MV-4-11 (cell line): ENCODE measurements at places on chromosomes 13 and 19.
A peak's percentile ranks its signal among the peaks of the same experiment; 100 is the strongest.

DNA sequence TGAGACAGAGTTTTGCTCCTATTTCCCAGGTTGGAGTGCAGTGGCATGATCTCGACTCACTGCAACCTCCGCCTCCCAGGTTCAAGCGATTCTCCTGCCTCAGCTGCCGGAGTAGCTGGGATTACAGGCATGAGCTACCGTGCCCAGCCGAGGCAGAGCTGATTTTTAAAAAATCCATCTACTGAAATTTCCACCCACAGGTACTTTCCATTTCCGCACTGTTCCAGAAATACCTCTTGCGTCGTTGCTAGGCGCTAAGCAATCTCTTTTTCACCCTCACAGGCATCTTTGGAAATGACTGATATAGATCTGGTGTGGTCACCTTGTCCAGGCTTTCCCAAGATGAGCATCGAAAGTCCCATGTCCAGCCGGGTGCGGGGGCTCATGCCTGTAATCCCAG lies 9.4 kb downstream of the TMEM38A start:
- no peak for DNase-seq

DNA sequence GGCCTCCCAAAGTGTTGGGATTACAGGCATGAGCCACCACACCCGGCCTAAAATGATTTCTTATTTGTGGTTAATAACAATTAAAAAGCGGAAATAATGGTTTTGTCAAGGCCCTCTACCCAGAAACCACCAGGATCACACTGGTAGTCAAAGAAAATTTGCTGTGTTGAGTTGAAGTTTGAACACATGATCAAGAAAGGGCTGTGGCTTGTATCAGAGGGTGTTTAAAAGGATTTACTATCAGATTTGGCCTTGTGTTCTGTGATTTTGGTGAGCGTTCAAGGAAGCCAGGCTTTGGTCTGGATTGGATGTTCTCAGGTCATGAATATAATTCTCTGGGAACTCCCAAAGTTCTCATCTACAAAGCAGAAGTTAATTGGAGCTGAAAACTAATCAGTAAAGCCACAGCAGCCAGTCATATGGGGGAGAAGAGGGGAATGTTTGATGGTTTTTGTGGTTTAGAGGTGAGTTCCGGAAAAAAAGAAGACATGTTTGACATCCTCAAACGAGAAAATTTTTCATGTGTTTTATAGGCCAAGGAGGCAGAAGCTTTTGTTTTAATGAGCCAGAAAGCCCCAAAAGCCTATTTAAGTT lies 10.6 kb upstream of the ZNF556 start:
- DNase-seq: no peak

GRCh38 chr19:45070861-45071544 lies 5.3 kb downstream of the ZNF296 start:
- DNase-seq: no peak

GRCh38 chr13:98598043-98598442 lies 21.1 kb upstream of the STK24 start:
- DNase-seq: no peak

- DNase-seq: no peak
These were observed 214.1 kb downstream of the COL4A1 start for GRCh38 chr13:110092831-110093247.

DNA sequence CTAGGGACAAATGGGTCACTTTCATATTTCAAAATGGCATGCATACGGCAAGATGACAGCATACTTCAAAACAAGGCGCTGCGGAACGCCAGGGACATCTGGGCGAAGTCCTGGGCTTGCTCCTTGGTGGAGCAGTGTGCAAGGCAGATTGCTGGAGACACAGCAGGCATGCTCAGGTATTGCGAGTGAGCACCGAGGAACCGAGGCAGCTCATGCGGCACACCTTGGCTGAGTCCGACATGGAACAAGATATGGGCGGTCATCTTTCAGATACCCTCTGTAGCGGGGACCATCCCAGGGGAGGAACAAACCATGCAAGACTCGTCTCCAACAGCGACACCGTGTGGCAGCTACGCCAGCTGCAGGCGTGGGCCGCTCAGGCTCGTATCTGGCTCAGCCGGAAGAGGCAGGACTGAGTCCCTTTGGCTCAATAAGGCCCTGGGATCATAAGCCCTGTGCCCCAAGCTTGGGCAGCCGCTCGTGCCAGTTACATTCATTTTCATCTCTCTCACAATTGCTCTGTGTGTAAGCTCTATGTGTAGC lies 112.4 kb downstream of the NUFIP1 start:
- DNase-seq: no peak

DNA sequence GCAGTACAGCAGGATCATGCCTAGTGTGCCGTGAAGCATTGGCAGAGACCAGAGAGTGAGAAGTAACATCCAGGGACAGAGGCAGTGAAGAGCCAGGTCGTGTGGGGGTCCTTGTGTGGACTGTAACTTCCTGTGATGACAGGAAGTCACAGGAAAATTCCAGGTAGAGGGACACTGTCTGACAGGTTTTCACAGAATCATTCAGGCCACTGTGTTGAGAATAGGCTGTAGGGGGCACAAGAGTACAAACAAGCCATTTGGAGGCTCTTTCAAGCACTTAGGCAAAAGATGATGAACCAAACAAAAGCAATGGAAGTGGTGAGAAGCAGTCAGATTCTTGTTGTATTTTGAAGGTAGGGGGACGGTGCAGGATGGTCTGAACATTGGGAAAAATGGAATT lies 46.4 kb downstream of the N4BP2L1 start:
- peak; percentile 15 for DNase-seq

- DNase-seq: no peak
These were observed 27.7 kb upstream of the UBL3 start for GRCh38 chr13:29878101-29878500.

DNA sequence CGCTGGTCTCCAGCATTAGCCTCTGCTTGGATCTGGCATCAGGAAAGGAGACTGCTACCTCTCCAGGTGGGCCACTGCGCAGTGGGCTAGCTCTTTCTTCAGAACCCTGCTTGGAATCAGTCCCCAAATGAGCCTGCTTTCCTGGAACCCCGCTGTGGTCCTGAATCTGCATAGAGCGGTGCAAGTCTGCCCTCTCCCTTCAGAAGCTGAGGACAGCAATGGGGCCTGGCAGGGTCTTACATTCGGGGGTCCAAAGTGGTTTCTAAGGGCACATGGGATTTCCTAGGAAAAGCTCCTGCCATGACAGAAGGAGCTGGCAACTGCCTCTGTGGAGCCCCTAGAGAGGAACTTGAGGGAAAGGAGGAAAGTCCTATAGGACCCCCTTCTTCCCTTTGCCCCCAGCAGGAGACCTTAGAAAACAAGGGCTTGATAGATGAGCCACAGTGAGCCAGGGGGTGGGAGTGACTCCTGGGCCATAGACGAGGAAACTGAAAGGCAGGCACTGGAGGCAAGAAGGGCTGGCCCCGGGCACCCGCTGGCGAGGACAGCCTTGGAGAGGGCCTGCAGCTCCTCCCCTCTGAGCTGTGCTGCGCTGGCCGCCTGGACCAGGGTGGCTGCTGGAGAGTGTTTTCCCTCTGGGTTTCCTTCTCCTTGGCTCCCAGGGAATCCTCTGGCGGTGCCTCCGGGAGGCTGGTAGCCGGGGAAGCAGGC lies 1.4 kb upstream of the VSTM2B start:
- no peak for DNase-seq

DNA sequence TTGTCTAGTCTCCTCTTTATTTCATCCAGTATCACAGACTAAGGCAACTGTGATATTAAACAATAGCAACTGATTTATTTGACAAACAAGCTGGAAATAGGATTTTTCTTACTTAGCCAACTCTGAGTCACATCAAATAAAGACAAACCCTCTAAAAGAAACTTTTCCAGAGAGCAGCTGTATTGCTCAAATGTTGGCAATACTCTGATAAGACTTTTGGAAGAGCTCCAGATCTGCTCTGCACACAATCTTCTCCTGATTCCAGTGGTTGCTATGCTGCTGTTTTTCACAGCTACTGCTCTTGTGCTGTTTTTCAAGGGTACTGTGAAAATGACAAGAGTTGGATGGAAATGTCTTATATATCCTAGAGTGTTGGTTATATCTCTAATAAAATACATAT lies 1479.2 kb downstream of the SLITRK5 start:
- no peak for DNase-seq

GRCh38 chr19:9531933-9532332 lies 6.5 kb downstream of the ZNF426 start:
- DNase-seq: no peak
